ENCODE measurements at places on chromosomes 11 and 22.
A peak's percentile ranks its signal among the peaks of the same experiment; 100 is the strongest.

GRCh38 chr22:49608660-49609059 is 219.0 kb downstream of the BRD1 start:
- DNase-seq: no peak

GRCh38 chr11:69131121-69131566 is 24.6 kb upstream of the SMIM38 start:
- no peak for DNase-seq

DNA sequence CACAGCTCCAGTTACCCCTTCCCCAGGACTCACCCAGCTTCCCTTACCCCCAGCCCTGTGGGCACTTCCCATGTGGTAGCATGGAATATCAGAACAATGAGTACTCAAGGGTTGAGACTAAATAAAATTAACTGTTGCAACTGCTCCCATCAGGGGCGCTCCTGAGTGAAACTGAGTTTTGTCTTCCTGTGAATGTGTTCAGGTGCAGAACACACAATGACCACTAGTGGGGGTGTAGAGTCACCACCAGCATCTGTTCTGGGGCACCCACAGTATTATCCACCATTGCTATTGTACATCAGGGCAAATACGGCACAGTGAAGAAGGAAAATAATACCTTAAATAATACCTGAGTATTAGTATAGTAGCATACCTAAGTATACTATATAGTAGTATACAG is 689.7 kb downstream of the TBC1D22A start:
- DNase-seq: no peak

- DNase-seq: no peak
Measured at GRCh38 chr11:115916608-115917007, 412.4 kb upstream of the CADM1 start.

GRCh38 chr11:131299598-131300438 is 70.6 kb upstream of the NTM start:
- DNase-seq: no peak

DNA sequence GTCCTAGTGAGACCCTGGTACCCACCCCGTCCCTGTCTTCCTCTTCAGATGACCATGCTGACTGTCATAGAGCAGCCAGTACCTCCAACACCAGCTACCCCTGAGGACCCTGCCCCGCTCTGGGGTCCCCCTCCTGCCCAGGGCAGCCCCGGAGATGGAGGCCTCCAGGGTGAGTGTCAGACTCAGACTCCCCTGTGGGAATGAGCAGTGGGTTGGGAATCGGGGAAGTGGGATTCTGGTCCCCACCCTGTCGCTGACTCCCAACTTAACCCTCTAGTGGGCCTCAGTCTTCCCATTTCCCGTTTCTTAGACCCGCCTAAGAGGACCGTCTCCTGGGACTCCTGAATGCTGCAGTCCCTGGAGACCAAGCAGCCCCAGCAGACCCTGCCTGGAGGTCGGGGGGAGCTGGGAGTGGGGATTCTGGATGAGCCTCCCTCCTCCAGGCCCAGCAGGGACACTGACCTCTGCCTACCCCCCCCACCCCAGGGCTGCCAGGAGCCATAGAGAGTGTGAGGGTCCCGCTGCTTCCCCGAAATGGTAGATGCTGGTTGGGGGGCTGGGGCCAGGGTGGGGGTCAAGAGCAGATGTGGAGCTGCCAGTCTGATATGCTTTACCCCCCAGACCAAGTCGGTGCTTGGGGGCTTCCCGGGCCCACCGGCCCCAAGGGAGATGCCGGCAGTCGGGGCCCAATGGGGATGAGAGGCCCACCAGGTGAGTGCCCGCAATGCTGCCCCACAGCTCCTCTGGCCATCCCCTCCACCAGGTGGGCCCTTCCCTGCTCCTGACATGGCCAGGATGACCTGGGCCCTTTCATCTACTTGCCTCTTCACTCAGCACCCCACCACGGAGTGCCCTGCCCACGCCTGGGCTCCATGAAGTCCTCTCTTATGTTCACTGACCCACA is 25.5 kb downstream of the EMID1 start:
- DNase-seq: no peak

- no peak for DNase-seq
Measured at GRCh38 chr22:29988719-29989118, 91.5 kb upstream of the HORMAD2 start.

GRCh38 chr11:62402960-62403730 is 15.7 kb upstream of the SCGB1A1 start:
- DNase-seq: no peak

DNA sequence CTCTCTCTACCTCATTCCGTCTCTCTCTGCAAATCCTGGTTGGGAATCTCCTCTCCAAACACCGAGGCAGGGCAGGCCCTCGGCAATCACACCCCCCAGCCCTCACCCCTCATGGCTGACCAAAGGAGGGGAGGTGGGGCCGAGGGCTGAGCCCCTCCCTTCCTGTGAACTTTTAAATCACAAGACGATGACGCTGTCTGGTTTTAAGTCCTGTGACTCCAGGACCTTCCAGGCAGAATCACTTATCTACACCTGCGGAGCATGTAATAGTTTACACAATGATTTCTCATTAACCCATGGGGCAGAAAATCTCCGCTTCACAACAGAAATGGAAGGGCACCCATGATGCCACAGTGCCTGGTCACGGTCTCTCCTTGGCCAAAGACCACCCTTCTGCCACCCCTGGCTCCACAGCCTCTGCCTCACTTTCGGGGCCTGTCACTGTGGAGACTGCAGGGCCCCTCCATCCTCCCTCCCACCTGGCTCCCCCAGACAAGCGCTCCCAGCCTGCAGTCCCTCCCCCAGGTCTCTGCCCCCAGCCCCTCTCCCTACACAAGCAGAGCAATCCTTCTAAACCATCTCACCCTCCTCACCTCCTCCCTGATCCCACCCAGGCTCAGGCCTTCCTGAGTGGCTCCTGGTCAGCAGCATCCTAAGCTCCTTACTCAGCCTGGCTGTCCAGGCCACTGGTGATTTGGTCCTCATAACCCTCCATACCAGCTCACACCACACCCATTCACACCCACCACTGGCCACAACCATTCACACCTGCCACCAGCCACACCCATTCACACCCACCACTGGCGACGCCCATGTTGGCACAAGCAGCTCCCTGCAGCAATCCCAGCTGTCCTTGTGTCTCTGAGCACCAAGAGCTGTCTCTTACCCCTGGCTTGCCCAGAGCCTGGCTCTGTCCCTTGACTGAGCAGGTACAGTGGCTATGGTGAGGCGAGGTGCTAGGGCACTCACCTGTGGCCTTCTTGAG is 30.7 kb upstream of the ARFGAP3 start:
- DNase-seq: no peak

GRCh38 chr11:26780376-26781085 is 58.7 kb upstream of the SLC5A12 start:
- DNase-seq: no peak

DNA sequence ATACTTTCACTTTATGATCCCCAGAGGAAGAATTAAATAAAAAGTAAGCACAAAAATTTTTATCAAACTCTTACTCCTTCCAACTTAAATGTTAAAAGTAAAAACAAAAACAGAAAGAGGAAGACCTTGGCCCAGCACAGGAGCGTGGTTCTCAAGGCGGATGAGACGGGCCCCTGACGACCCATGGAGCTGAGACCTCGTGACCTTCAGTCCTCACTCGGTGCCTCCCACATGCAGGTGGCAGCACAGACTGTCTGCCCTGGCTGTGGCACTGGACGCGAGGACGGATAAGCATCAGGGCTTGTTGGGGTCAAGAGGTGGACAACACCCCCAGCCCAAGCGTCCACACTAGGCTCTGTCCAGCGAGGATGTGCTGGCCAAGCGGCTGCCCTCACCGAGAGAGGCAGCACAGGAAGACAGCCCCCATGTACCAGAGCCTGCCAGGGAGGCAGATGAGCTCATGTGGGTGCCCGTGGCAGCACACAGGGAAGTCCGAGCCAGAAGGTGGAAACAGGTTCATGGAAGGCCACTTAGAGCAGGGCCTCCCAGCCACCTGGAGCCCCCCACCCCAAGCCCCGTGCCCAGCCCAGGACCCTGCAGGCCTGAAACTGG is 1389.8 kb downstream of the TBC1D22A start:
- no peak for DNase-seq

- no peak for DNase-seq
Measured at GRCh38 chr11:73570415-73571114, 27.3 kb downstream of the FAM168A start.

DNA sequence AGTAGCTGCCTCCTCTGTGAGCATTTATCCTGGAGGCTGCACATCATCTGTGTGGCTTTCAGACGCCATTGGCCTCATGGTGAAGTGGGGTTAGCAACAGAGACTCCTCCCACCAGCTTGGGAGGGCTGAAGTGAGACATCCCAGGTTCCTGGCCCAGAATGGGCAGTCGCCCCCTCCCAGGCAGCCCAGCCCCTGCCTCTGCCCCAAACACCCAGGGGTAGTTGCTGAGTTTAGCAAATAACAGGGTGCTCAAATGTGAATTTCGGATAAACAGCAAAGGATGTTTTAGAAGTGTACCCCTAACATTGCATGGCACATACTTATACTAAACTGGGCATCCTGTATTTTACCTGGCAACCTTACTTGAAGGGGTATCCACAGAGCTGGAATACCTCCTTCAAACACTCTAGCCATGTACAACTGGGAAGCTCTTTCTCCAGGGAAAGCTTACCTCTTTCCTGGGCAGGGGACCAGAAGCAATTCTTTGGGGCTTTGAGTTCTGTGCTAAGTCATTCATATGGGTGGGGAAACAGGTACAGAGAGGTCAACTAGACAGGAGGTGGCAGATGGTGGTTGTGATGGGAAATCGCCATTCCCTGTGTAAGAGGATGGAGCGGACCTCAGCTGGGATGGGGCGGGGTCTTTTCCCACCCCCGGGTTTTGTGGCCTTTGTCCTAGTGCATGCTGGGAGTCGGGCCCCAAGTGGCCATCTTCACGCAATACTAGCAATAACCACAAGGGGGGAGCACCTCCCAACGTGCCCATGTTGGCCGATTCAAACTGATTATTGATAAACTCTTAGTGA is 19.3 kb downstream of the MTFP1 start:
- no peak for DNase-seq

DNA sequence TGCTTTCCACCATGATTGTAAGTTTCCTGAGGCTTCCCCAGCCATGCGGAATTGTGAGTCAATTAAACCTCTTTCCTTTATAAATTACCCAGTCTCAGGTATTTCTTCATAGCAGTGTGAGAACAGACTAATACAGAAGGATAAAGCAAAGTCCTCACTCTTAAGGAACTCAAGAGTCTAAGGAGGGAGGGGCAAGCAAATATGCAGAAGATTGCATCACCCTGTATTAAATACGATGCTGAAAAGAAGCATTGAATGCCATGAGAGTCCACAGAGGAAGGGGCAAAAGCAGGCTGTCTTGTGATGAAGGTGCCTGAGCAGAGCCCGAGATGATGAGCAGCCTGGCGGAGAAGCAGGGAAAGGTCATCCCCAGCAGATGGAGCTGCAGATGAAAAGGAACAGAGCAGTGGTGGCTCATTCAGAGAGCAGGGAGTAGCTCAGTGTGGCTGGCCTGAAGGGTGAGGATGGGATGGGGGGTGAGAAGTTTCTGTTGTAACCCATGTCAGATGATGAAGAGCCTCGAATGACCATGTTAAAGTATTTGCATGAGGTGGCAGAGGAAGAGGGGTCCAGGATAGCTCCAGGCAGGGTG is 6.3 kb upstream of the IZUMO1R start:
- DNase-seq: no peak

- no peak for DNase-seq
Measured at GRCh38 chr11:111397034-111397433, 18.0 kb upstream of the POU2AF1 start.

DNA sequence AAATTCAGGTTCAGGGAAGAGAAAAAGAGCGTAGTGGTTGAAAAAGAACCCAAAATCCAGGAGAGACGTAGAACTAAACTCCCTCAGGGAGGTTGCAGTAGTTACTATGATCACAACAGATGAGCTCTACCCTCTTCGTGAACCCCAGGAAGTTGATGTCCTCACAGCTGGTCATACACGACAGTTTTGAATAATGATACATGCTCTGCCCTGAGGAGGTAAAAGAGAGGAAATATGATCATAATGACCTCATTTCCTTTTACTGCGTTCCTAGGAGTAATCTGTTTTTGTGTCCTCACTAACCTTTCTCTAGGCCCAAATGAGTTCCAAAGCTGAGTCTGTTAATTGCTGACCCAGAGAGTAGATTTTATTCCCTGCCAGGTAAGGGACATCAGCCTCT is 1.3 kb downstream of the PATE2 start:
- no peak for DNase-seq

GRCh38 chr11:46896719-46897406 is 21.5 kb downstream of the LRP4 start:
- no peak for DNase-seq

DNA sequence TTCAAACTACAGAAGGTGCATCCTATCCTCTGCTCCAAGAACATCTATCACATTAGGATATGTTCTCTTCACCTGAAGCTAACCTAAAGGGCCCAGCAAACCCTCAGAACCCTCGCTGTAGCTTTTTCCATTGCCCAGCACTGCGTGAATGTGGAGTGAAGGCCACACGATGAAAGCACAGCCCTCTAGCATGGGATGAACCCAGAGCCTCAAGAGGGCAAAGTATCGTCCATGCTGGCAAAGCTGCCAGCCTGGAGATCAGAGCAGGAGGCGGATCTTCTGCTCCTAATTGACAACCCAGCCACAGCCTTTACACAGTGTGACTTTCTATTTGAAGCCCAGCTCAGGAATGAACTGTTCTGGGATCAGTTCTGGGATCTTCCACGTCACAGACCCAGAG is 65.1 kb upstream of the USP47 start:
- no peak for DNase-seq

DNA sequence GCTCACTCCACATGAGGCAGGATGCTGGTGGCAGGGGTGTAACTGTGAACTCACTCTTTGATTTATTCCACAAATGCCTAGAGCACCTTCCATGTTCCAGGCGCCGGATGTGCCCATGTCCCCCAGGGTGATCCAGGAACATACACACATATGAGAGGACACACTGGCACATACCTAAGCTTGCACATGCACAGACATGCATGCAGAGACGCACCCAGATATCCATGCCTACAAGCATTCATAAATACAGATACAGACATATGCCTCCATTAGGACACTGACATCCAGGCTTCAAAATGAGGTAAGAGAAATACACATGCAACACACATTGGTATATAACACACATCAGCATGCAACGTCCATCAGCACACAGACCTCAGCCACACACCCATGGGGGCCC is 4.5 kb downstream of the OSM start:
- DNase-seq: no peak

GRCh38 chr11:111793863-111794262 is 27.7 kb upstream of the PPP2R1B start:
- DNase-seq: no peak

- peak; percentile 98 for DNase-seq
Measured at GRCh38 chr22:38872172-38872830, at the start of gene CBX6. Gene CBX6 (minus strand): TSS chr22:38872216. CDS start chr22:38872190, 26 bp downstream.

DNA sequence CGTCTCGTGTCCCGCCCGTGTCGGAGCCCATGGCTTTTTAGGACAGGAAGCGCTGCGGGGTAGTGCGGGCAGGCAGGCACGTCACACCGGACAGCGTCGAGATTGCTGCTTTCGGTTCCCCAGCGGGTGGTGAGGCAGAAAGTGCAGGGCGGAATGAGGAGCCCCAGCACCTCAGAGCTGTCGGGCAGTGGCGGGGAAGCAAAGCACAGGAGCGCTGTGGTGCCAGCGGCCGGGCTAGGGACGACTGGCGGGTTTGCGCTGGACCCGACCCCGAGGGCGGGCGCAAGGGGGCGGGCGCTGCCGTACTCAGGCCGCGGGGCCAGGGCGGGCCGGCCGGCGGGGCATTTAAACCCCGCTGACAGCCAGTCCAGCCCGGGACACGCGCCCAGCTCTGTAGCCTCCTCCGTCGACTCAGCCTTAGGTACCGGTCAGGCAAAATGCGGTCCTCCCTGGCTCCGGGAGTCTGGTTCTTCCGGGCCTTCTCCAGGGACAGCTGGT is at the start of gene SLC37A2:
Gene SLC37A2, plus strand, starts transcription at position 375 of the 498 bp plus-strand sequence. Its CDS starts 63 bp downstream, at position 438.
- DNase-seq: no peak
